ENCODE measurements at places on chromosomes 12 and 14.

GRCh38 chr12:82682851-82683261 lies 3.9 kb upstream of the TMTC2 start:
- no peak for DNase-seq

DNA sequence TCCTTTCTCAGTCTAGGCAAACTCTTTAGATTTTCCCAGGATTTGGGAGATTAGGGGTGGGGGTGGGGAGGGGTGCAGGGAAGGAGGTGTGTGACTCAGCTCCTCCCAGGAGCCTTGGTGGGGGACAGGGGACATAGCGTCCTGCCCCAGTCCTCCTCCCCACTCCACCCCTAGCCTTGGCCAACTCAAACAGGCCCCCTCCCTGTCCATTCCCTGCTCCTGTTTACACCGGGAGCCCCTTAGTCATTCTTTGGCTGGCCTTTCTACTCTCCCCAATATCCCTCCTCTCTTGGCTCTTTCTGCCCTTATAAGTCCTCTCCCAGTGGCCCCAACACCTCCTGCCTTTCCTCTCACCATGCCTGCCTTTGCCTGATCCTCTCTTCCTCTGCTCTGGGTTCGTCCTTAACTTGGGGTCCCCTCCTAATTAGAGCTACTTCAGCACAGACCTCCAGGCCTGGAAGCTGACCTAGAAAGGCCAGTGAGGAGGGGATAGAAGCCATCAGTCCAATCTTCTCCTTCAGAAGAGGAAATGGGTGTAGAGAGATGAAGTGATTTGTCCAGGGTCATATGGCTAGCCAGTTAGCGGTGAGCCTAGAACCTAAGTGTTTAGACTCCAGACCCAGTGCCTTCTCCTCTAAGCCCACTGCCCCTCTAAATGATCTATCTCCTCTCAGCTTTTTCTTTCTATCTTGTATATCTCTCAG lies 2.3 kb upstream of the ITGA5 start:
- DNase-seq = no peak

DNA sequence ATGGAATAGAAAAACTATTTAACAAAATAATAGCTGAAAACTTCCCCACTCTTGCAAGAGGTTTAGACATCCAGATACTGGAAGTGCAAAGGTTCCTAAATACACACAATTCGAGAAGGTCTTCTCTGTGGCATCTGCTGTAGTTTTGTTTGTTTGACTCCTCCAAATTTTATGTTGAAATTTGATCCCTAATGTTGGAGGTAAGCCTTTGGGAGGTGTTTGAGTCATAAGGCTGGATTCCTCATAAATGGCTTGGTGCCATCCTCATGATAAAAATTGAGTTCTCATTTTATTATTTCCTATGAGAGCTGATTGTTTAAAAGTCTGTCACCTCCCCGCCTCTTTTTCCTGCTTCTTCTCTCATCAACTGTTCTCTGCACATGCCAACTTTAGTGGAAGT lies 182.7 kb downstream of the MYRFL start:
- DNase-seq = no peak

DNA sequence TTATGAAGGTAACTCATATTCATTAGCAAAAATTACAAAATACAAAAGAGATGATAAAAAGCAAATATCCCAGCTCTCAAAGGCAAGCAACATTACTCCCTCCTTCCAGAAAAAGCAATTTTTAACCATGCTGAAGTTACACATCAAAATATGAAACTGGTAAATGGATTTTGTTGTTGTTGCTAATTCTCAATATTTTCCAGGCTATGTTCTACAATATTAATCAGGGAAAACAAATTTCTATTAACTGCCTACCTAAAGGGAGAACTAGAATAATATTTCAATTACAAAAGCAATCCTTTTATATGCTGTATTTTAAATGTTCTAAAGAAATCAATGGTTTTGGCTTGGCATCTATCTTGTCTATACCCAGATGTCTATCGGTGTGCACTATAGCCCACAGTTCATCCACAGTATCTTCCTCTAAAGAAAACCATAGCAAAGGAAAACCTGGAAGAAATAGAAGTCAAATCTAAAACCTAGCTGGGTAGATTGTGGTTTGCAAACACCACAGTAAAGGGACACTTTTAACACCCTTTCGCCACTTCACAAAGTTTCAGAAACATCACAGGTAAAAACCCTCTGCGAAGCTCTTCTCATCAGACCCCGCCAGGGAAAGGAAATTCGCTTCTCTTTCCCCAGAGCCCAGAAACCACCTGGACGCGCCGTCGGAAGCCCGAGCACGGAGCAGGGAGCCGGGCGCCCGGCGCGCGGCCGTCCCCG lies 32.0 kb downstream of the TC2N start:
- no peak for DNase-seq

GRCh38 chr12:98244136-98244535 lies 271.3 kb upstream of the TMPO start:
- peak; percentile 46 for DNase-seq

GRCh38 chr12:30002677-30003076 lies 218.9 kb upstream of the TMTC1 start:
- DNase-seq = no peak

All from NCI-H748 treated with DMSO at 0.1 percent for 48 hours (cell line).